ENCODE measurements at places on chromosomes 4 and X.

DNA sequence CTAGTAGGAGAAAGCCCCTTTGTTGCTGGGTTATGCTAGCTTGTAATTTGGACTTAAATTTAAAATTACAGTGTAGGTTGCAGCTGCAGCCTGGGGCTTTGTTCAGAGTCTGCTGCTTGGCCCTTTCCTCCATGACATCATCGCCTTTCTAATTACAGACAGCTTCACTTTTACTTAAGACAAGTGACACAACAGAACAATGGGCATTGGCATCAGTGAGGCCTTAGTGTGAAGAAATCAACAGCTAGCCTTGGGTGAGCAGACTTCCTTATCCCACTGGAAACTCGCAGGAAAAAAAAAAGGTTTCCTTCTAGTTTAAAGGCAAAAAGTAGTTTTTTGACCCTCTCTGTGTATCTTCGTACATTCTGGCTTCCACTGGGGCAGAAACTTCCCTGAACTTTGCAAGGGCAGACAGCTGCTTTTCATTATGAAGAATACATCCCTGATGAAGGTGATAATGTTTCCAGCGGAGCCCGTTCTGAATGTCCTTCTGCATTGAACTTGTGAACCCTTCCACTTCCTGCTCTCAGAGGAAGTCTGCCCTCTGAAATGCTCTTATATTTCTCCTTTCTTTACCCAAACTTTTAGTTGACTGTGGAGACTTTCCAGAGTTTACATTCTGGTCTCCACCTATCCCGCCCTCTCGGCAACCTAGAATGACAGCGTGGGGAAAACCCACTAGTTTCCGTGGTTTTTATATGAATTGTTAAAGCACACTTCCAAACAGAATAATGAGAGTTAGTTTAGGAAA, 123.2 kb upstream of the FAM9C start:
- DNase-seq: peak; percentile 10

GRCh38 chrX:53279296-53280237, 1.8 kb downstream of the IQSEC2 start:
- DNase-seq: peak; percentile 15

- no peak for DNase-seq
Observed at GRCh38 chr4:83082777-83083176, 31.8 kb downstream of the PLAC8 start.

GRCh38 chr4:35963974-35964515, 280.3 kb downstream of the ARAP2 start:
- DNase-seq: no peak

- DNase-seq: no peak
Observed at GRCh38 chr4:54657185-54657550, 589 bp upstream of the KIT start.

DNA sequence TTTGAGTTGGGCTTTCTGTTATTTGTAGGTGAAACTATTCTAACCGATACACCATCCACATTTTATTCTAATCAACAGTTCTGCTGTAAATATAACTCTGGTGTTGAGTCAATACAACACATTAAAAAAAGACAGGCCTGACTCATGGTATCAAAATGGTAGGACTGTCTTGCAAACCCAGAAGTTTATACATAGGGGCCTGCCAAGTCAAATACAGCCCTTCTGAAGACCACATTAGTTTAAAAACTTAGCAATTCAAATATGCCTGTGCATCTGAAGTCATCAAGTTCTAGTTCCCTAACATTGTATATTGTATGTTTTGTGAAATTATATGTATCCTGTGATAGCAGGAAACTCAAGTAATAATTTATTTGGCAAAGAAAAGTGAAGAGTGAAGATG, 24.4 kb upstream of the PDE5A start:
- no peak for DNase-seq

DNA sequence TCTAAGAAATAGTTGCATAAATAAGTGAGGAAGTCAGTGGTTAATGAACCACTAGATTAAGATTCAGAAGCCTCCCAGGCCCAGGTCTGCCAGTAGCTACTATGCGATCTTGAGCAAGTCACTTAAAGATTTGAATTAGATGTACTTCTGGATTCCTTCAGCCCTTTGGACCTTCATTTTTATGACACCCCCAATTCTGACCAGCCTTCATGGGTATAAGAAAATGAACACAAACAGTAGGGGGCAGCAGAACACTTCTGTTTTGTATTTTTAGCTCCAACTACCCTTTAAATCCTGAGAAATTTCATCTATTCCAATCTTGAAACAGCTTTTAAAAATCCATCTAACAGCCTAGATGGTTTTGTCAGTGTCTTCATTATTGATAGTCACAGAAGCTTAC, 19.0 kb downstream of the TMEM47 start:
- DNase-seq: no peak

GRCh38 chr4:7073526-7074390, 5.9 kb upstream of the GRPEL1 start:
- peak; percentile 43 for DNase-seq

GRCh38 chr4:7425591-7426468, 8.9 kb downstream of the PSAPL1 start:
- no peak for DNase-seq

Data from CD4-positive, alpha-beta T cell treated with Interleukin-17A for 1 hour (primary cell).